ENCODE measurements at places on chromosomes 2 and 18.
A peak's percentile ranks its signal among the peaks of the same experiment; 100 is the strongest.

DNA sequence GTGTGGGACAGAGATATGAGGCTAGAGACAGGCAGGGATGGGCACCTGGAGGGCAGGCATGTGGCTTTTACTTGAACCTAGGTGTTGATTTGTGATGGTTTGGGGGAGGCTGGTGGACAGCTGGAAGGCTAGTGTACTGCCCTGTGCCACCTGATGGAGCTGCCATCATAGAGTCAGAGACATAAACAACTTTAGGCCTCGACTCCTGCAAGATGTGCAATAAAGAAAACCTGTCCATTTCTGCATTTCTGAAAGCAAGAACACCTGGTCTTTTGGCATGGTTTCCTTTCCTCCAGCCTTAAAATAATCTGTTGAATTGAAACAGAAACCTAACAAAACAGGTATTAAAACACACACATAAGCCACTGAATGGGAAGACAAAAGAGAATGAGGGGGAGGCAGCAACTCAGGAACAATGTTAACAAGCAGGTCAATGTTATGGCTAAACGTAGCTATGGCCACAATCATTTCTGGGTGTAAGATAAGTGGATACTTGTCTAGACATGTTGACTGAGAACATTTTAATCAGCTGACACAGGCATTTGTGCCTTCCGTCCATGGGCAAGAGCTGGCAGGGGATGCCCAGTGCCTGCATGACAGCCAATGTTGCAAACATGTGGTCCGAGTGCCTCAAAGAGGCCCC, 87.8 kb downstream of the KCTD1 start:
- DNase-seq, result no peak

- no peak for DNase-seq
Observed at GRCh38 chr2:108920686-108921085, 68.3 kb downstream of the EDAR start.

DNA sequence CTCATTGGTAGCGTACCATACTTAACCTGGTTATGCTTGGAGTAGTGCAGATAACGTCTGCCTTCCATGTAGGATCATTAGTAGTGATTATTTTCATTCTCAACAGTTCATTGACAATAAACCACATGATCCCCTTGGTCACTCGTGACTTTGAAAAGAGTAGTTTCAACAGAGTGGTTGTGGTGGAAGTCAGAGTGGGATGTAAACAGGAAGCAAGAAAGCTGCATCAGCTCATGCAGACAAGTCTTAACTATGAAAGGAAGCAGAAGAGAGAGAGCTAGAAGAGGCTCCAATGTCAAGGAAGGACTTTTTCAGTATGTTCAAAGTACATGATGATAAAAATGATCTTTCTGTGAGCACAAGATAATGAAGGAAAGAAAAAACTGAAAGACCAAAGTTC, 287.4 kb downstream of the MBD2 start:
- no peak for DNase-seq

DNA sequence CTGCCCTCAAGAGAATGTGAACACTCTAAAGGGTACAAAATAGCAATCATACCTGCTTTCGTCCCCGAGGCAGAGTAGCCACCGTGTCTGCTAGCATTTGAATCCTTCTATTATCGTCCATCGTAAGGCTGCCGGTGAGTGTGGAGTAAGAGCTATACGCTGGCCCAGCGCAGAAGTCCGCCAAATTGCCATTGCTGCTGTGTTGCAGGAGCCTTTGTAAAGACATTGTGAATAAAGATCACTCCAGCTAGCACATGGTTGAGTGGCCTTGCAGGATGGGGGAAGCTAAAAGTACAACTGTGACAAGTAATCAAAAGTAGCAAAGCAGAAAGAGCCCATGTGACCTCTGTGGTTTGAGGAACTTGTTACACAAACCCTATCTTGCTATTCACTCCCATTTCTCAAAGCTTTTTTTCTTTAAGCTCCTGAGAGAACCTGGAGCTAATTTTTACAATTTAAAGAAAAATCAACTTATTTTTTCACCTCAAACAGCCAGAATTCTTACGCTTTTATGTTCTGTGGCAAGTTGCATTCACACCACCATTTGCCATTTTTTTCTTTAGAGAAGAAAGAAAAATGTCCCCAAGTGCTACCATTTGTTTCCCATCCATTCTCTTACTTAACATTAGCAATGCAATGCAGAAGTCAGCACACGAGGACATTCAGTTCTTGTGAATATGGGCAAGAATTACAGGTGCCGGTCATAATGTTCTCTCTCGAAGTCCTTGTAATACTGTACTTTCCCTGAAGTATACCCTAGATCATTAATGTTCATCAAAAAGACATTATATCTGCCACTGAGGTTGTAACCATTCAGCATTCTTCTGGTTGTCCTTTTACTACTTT, at the start of gene CYTIP:
Gene CYTIP (minus strand): TSS at position 295 of the 846 bp plus-strand sequence. CDS start 69 bp downstream, at position 226.
- no peak for DNase-seq

DNA sequence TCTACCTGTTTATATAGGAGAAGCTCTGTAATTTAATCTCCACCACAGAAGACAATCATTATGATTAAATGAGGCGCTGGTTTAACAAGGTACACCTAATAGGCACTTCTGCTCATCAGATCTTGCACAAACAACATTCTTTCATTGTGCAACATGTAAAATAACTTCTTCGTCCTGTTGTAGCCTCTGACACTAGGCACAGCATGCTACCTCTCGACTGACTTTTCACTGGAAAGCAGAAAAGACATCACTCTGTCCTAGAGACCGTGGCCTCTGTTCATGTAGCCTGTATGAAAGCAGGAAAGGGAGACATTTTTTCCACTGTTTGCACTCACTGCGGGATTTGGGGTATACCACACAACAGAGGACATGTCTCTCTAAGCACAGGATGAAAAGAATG, 316.5 kb downstream of the IRS1 start:
- no peak for DNase-seq

- no peak for DNase-seq
Observed at GRCh38 chr2:134288814-134289213, 34.9 kb downstream of the MGAT5 start.

GRCh38 chr2:239444626-239445577, 44.1 kb upstream of the HDAC4 start:
- DNase-seq, result no peak

DNA sequence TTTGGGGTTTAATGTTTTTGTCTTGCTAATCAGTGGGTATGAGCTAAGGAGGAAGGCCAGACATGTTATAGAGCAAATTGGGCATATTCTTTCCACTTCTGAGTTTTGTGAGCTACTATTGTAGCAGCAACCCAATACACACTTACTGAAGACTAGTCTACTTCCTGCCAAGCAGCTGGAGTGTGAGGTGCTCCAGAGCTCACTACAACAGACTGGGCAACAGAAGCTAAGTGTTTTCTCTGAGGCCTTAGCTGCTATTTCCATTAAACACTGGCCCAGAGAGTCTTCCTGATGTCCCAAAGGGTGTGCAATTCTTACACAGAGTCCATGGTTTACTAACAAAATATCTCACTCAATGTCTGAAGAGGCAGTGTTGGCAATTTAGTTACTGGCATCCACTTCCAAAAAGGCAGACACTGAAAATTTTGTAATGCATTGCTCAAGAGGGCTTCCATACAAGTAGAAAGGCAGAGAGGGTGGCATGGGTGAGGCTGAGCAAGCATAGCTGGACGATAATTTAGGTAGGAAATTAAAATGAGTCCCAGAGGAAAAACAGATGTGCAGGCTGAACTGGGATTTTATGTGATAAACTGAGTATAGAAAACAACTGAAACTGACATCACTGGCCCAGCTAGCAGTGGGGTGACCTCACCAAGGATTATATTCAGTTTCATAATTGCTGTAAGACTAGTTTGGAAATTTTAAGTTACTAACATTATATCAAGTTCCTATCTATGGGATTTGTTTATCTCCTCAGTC, 68.6 kb downstream of the ZC3H6 start:
- no peak for DNase-seq

DNA sequence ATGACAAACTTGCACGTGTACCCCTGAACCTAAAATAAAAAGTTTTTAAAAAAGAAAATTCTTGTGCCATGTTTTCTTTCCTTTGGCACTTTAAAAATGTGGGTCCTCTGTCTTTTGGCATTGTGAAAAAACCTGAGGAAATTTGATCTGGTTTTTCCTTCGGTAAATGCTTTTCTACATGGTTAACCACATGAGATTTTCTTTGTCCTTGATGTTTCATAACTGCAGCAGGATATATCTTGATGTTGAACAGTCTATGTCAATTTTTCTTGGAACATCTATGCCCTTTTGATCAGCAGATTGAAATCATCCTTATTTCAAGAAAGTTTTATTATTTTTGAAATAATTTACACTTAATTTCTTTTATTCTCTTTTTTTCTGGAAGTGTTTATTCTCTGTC, 109.1 kb downstream of the TMEM17 start:
- DNase-seq, result no peak

DNA sequence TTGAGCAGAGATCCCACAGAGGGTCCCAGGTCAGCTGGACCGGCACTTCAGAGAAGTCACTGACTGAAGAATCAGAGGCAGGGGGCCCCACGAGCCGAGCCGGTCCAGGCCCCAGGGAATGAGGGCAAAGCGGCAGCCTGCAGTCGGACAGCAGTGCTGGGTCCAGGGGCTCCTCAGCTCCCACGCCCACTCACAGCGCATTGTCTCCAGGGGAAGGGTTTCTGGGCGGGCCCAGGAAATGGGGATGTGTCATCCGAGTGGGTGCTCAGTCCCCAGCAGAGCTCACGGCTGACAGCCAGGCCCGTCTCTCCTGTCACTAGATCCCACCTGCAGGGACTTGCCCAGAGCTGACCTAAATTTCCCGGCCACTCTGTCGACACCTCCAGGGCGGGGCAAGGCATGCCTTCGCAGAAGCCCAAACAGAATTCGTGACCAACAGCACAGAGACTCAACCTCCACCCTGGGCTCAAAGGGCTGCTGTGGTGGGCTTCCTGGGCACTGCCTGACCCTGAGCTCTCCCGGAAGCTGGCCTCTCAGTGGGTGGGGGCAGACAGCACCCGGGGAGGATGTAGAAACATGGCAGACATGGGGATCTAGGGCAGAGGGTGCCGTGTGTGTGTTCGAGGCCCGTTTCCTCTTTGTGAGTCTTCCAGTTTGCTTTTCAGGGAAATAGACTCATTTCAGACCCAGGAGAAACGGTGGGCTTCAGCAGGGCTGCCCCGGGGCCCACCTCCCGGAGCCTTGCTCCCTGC, 42.1 kb upstream of the TAF1B start:
- peak; percentile 32 for DNase-seq

DNA sequence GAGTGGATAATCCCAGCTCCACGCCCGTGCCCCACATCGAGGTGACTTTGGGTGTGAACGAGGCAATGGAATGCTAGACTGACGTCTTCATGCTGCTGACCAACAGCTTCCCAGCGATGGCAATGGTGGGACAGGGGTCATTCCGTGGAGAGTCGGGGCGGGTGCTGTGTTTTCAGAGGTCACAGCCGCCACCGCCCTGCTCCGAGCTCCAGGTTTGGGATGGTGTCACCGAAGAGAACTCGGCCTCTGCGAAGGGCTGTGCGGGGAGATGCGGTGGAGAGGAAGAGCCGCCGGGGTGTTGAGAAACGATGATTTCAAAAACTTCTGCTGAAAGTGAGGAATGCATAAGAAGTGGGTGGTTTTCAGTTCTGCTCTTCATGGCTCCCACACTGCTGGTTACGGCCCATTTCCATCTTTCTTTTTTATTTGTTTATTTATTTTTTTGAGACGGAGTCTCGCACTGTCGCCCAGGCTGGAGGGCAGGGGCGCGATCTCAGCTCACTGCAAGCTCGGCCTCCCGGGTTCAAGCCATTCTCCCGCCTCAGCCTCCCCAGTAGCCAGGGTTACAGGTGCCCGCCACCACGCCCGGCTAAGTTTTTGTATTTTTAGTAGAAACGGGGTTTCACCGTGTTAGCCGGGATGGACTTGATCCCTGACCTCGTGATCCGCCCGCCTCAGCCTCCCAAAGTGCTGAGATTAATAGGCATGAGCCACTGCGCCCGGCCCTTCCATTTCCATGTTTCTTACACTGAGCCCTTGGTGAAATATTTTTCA, 142.6 kb downstream of the RTP5 start:
- no peak for DNase-seq

DNA sequence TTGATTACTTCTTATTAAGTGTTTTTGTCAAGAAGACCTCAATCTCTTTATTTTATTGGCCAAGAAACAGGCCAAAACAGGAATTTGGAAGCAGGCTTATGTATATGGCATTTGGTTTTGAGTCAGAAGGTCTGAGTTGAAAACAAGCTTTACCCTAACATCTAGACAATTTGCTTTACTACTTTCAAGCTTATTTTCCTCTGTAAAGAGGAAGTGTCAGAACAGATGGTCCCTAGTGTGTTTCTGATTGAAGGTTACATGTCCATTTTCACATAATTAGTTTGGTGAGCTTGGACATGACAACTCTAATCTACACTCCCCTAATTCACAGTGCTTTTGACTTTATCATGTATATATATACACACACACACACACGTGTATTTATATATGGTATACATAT, 19.8 kb upstream of the MAP4K4 start:
- no peak for DNase-seq

DNA sequence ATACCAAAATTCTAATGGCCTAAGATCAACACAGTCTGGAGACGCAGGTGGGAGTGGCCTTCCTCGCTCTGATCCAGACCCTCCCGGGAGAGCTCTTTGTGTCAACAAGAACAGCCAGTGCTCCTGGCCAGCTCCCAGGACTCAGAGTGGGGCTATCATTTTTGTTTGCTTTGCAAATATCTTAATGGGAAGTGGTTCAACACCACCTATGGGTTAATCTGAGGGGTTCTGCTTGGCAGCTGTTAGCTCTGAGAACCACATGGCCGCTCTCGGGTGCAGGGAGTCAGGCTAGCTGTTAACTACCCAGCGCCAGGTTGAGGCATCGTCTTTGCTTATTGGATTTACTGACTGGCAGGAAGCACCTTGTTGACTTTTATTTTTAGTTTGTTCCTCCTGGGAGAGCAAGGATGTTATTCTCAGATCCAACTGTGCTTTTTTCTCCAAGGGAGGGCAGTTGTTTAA, 184.8 kb upstream of the SP5 start:
- DNase-seq, result peak; percentile 48
